Fibroblast of skin of scalp (primary cell): ENCODE measurements at places on chromosomes 12 and 14.

GRCh38 chr14:62364800-62365280 is 602.6 kb downstream of the SNAPC1 start:
- no peak for DNase-seq

DNA sequence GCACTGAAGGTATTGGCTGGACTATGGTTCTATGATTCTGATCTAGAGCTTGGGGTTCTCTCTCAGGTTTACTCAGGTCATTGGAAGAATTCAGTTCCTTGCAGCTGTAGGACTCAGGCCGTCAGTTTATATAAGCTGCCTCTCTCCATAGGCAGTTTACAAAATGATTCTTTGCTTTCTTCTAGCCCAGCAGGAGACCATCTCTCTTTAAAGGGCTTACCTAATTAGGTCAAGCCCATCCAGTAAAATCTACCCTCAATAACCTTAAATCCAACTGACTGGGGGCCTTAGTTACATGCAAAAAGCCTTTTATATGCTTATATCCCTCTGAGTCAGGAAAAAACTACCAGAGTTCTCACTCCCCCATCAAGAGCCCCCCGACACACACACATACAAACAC is 80.5 kb upstream of the GARIN6 start:
- no peak for DNase-seq

GRCh38 chr12:57735952-57736740 is 2.4 kb downstream of the AGAP2 start:
- DNase-seq = peak; percentile 36

GRCh38 chr14:50013198-50013918 is 103.0 kb downstream of the VCPKMT start:
- DNase-seq = no peak

- peak; percentile 56 for DNase-seq
Measured at GRCh38 chr12:57146961-57147944, at the start of gene LRP1-AS. LRP1-AS (minus strand) TSS chr12:57147619.

- no peak for DNase-seq
Measured at GRCh38 chr12:64730588-64730969, 28.6 kb downstream of the GNS start.

- DNase-seq = no peak
Measured at GRCh38 chr14:36931791-36932190, 240.6 kb downstream of the SLC25A21 start.
